D721Med (cell line): ENCODE measurements at places on chromosomes 12 and 14.
A peak's percentile ranks its signal among the peaks of the same experiment; 100 is the strongest.

DNA sequence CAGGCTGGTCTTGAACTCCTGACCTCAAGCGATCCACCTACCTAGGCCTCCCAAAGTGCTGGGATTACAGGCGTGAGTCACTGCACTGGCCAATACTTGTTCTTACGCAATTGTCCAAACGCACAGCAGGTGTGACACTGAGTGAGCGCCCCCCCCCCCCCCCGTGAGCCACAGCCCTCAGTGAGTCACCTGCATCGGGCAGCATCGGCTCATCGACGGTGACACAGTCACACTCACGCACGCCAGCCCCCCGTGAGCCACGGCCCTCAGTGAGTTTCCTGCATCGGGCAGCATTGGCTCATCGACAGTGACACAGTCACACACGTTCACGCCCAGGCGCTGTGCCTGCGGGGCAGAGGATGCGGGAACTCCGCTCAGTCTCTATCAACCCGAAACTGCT lies 42.5 kb downstream of the GALNT9 start:
- no peak for DNase-seq

DNA sequence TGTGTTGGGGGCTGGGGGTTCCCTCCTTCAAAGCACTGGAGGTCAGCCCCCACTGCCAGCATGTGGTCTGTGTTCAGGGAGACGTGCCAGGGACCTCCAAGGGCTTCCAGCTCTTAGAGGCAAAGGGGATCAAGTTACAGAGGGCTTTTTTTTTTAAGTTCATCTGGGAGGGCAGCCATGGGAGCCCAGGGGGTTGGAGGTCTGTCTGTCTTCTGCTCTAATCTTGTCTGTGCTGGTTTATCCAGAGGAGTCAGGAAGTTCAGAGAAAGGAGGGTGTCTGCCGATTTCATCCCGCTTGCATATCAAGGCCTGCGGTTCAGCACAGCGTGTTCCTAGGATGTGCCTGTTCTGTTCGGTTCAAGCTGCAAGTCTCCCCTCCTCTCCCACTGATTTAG lies 72.2 kb downstream of the TMEM132C start:
- no peak for DNase-seq

DNA sequence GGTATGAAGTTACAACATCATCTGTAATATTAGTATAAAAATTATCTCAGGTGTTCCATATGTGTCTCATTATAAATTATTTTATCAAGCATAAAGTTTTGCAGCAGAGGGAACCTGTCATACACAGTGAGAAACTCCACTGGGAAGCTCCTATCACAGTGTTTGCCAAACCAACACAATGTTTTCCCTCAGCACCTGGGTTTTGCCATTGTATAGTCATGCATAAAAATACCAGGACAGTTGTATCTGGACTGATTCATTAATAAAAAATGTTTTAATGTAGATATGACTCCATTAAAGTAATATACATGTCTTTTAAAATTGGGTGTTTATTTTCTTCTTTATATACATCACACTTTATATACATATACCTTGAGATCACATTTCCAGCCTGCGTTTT lies 56.6 kb downstream of the METTL25 start:
- no peak for DNase-seq

DNA sequence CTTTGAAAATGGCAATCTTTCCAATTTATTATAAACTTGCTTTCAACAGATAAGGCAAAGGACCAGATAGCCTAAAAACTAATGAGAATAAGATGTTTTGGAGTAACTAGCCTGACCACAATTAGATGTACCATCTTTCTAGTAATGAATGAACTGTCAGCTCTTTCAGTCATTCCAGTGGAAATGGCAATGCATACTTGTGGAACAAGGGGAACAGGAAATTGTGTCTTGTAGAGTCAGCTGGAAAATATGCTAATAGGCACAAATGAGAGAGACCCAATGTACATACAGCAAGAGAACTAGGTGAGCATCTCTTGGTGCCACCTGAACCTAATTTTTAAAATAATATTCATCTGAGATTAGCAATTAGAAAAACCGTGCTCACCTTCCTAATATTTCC lies 76.1 kb upstream of the GPHB5 start:
- DNase-seq, result no peak

DNA sequence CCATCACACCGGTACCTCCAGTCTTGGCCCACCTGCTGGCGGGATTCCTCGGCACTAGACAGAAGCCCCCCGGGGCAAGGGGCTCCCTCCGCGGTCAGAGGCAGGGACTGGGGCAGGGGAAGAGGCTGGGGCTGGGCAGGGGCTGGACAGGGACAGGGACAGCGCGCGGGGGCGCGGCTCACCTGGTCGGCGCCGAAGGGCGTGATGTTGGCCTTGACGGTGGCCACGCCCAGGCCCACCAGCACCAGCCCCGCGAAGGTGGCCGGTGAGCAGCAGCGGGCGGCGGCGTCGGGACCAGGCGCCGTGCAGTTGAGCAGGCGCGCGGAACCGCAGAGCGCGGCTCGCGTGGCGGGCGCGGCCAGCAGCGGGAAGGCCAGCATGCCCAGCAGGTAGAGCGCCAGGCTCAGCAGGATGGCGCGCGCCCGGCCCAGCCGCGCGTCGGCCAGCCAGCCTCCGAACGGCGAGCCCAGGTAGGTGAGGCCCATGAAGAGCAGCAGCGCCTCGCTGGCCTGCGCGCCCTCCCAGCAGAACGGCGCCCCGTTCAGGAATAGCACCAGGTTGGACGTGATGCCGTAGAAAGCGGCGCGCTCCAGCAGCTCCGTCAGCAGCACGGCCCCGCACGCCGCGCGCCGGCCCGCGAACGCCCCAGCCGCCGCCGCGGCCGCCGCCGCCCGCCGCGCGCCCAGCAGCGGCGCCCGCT lies 392 bp downstream of the SLC15A4 start:
- DNase-seq, result no peak

DNA sequence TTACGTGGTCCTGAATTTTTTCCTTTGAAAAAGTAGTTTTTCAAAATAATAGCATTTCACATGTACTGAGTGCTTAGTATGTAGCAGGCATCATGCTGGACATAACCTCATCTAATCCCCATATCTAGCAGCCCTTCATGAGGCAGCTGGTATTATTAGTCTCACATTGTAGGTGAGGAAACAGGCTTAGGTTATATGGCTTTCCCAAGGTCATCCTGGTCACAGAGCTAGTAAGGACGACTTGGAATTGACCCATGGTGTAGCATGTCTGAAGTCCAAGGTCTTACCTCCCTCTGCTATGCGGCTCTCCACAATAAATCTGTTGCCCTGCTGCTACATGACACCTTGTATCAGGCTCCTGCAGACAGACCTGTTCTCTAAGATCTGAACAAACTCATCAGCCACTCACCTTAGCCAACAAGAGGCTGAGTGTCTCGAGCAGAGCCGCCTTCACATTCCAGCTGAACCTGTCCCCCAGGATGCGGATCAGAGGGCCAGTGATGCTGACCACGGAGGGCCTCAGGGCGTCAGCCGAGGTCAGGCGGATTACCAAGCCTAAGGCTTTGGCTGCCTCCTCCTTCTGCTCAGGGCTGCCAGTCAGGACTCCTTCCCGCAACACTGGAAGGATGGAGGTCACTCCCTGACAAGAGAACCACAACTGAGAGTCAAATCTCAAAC lies 19.7 kb upstream of the RAB35 start:
- no peak for DNase-seq

DNA sequence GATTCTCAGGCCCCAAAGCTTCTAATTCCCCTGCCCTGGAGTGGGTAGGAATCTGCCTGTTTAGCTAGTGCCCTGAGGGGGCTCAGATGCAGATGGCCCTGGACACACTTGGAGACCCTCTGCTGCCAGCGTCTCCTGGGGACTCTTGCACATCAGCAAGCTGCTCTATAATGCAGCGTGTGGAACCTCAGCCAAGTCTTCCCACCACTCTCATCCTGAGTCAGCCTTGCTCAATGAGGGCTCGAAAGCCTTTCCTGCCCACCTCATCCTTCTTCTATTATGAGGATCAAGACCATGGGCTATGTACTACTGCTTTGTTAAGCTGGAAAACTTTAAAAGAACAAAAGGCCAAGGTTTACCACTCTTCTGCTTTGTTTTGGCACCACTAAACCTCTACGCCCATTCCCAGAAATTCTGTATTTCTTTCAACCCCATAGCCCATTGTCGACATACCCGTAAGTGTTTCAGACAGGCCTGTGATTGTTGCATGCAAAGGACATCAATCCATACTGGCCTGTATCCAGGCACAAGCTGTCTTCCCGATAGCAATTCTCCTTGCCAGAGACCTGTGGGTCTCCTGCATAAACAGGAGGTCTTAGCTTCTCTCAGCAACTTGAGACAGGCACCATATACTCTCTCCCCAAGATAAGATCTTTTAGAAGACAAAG lies 246.9 kb downstream of the DPF3 start:
- DNase-seq, result no peak

DNA sequence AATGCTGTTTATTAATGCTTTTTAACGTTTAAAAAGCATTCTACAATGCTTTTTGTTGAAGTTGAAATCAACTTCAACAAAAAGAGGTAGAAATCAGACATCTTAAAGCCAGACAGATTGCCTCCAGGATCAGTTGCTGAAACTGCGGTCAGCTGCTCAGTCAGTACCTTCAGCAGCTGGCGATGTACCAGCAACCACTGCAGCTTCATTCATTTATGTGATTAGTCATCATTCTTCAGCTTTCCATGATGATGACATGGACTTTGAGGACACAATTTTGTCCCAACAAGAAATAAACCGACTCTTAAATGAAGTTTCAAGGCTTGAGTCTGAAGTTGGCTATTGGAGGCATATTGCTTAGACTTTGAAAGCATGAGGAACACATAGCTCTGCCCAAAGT lies 31.5 kb upstream of the NUAK1 start:
- DNase-seq, result no peak

- DNase-seq, result no peak
Observed at GRCh38 chr12:9221483-9221882, 13.3 kb upstream of the PZP start.

- DNase-seq, result no peak
Observed at GRCh38 chr14:39446131-39446744, 14.0 kb upstream of the FBXO33 start.

DNA sequence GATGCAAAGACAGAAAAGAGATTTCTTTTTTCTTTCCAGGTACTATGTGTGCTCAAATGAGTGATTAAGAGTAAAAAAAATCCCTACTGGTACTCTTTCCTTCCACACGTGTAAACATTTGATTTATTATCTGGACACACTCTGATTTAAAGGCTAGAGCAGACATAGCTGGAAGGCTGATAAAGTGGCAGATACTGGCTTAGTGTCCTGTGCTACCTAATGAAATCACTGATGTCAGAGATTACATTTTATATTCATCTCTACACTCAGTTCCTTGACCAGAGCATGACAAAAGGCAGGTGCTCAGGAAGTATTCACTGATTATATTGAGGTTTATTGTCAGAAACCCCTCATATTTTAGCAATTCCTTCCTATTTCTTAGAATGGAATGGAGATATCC lies 136.6 kb upstream of the SLC38A2 start:
- DNase-seq, result no peak

DNA sequence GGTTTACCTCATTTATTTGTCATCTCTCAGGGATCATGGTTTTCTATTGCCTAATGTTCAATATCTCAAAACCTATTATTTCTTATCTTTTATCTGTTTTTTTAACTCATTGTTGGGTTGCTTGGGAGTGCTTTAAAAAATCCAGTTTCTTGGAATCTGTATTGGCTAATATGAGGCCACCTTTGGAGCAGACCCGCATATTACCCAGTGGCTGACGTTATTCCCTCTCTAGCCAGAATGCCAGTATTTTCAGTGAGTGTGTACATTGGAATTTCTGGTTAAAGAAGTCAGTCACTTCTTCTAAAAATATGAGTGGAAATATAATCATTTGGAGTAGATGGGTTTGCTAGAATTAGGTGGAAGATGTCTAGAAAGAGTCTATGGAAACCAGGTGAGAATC lies 38.3 kb downstream of the PRMT8 start:
- no peak for DNase-seq

GRCh38 chr14:65853407-65853955 lies 441.0 kb downstream of the FUT8 start:
- no peak for DNase-seq

- DNase-seq, result no peak
Observed at GRCh38 chr12:26636710-26637328, 196.2 kb downstream of the ITPR2 start.

- no peak for DNase-seq
Observed at GRCh38 chr12:130560321-130560720, 155.8 kb downstream of the RIMBP2 start.

DNA sequence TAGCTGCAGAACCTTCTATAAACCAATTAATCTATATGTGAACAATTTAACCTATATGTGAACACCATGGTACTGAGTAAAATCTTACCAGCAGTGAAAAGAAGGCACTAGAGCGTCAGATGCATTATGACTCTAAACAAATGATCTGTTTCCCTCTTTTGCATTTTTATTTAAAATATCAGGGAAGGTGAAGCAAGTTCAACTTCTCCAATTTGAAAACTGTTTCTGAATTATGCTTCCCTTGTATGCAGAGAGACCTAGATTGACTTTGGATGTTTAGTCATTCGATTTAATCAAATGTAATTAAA lies 80.9 kb downstream of the DAD1 start:
- DNase-seq, result no peak

- DNase-seq, result no peak
Observed at GRCh38 chr14:22814941-22815713, at the start of gene SLC7A7. Gene SLC7A7, minus strand, starts transcription at chr14:22815435. Its CDS starts 2,037 bp downstream, at chr14:22813398.

- DNase-seq, result no peak
Observed at GRCh38 chr14:99747582-99748330, 45.5 kb upstream of the EML1 start.

DNA sequence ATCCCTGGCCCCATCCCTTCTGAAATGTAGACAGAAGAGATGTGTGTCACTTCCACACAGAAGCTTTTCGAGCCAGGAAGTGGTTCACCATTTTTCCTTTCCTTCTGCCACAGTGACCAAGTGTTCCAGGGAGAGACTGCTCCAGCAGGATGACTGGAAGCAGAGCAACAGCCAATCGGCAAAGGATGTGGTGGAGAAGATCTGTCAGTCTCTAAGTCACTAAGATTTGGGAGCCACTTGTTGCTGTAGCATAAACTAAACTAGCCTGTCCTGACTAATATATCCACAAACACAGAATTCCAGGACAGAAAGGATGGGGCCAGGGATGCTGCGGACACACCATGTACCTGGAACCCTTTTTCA lies 42.9 kb downstream of the DUSP6 start:
- no peak for DNase-seq

DNA sequence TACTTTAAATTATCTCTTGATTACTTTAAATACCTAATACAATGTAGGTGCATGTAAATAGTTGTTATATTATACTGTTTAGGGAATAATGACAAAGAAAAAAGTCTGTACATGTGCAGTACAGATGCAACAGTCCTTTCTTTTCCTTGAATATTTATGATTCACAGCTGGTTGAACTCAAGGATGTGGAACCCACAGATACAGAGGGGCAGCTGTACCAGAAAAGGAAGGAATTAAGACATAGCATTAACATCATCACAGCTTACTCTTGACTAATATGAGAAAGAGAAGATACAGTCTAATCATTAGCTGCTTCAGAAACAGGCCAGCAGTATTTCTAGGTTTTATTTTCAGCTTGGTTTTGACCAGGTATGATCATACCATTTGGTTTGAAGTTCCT lies 34.7 kb upstream of the AP4S1 start:
- DNase-seq, result no peak

DNA sequence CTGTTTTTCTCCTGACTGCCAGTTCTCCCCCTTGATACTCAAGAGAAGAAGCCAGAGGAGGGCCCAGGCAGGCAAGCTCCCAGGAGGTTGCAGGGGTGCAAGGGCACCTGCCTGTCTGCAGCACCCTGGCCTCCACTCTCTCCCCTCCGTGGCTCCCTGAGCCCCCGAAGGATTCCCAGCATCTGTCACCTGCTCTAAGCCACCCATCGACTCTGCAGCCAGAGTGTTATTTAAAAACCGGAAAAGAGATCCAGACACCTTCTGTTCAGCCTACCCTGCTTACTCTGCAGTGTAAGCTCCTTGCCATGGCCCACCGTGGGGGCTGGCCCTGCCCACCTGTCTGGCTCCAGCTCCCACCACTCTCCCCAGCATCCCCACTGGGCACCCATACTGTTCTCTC lies 121.4 kb downstream of the KSR2 start:
- peak; percentile 71 for DNase-seq
